SIG-M5 (cell line): ENCODE measurements at places on chromosomes 2 and 18.

DNA sequence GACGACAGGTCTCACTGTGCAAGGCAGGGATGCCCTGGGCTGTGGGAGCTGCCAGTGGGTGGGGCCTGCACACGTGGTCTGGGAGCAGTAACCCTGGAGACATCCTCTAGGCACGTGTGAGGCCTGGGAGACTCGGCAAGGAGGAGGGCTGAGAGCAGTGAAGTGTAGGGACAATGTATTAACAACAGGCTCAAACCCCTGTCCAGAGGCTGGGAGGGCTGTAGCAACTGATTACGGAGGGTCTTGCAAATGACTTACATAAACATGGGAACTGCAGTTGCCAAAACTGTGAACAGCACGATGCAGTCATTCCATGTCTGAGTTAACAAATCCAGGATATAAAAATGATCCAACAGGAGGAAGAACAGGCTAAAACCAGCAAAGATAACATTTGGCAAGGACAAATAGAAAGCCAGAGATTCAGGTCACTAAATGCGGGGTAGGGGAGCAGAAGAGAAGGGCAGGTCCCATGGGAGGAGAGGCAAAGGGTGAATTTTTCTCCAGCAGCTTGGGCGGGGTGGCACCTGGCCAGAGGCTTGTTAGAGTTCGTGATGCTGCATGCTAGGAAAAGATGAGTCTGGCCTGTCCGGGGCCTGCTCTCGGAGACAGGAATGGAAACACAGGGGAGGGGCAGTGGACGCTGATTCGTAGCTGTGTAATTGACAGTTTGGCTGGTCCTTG, 44.9 kb downstream of the CYP27C1 start:
- no peak for DNase-seq

DNA sequence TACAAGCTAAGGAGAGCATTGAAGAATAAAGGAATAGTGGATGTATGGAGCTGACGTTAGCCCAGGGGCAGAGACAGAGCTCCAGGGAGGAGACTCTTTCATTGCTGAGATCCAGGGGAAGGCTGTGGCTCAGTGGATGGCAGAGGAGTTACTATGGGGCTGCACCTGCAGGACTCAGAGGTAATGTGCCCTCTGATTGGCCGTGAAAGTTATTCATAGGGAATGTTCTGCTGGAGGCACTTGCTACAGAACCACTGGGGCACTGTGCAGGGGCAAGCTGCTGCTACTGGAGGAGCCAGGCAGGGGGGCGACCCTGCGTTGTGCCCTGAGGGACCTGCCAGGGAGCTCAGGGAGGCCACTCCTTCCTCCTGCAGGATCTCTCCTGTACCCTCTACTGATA, 199.2 kb downstream of the PTPRM start:
- no peak for DNase-seq

- no peak for DNase-seq
Measured at GRCh38 chr2:121136323-121136722, 148.7 kb downstream of the TFCP2L1 start.

GRCh38 chr2:203566161-203566560, 31.1 kb upstream of the RAPH1 start:
- no peak for DNase-seq

DNA sequence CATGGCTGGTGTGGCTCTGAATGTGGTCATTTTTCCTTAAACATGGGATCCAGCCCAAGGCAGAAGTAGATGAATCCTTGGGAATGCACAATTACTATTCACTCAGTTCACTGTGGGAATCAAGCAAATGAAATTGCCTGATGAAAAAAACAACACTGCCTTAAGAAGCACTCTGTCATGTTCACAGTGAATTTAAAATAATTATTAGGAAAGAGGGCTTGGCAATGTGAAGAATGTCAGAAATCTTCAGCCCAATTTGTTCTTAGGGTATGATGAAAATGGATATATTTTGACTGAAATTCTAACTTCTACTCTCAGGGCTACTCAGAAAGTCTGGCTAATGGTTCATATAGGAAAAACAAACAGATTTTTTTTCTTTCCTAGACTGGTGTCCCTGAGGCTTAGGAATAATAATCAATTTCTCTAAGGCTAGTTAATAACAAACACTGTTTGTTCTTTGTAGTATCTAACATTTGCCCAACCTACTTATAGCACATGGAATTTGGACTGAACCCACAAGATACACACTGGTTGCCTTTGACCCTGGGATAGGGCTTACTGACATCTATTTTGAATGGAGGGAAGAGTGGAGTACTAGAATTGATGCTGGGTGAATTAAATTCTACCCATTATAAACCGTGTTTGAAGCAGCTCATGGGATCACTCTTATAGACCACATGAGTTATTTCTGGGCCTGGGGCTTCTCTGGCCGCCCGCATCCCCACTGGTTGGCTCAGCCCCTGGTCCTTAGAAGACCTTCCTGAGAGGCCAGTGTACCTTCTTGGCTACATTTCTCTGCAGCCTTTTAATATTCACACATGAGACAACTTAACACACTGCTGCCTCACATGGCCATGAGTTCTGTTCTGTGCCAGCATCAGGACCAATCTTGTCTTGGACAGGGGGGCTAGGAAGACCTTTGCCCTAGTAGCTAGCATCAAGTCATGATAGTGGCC, 8.3 kb upstream of the MRPL33 start:
- DNase-seq, result no peak

DNA sequence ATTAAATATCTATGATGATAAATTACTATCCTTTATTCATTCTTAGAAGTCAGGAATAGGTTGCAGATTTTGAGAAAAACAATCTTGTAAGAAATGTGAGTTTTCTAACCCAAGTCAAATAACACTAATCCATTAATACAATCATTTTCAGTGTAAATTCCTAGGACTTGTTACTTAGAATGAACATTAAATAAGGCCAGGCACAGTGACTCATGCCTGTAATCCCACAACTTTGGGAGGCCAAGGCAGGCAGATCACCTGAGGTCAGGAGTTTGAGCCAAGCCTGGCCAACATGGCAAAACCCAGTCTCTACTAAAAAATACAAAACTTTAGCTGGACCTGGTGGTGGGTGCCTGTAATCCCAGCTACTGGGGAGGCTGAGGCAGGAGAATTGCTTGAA, 45.8 kb upstream of the CDKL4 start:
- no peak for DNase-seq

DNA sequence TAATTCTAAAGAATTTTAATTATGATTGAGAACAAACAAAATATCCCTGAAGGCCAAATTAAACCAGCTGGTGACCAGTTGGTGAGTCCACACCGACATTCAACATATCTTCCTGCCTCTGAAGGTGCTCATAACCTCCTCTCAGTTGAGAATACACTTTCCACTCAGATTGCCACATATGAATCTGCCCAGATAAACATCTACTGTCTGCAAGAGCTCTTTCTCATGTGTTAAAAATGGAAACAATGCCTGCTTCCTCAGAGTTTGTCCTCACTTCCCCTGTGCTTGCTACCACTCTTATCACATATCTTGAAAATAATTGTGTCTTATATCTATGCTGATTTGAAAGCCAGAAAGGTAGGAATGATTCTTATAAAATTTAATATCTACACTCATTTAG, 177.7 kb upstream of the GULP1 start:
- DNase-seq, result no peak

DNA sequence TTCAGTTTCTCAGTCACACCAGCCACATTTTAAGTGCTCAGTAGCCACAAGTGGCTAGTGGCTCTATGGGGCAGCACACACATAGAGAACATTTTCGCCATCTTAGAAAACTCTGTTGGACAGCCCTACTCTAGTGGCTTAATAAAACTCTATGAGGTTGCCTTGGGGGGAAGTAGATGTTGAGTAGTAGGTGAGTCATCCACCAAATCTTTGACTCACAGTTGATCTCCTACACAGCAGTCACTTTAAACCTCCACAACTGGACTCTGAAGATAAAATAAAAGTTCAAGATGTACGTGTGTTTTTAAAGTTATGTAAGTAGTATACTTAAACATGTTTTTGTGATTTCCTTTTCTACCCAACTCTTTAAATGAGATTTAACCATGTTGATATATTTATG, 379.0 kb downstream of the SETBP1 start:
- DNase-seq, result peak; percentile 63

- DNase-seq, result no peak
Measured at GRCh38 chr2:2904721-2905350, 472.8 kb downstream of the EIPR1 start.

GRCh38 chr2:143176606-143177005, 47.4 kb downstream of the ARHGAP15 start:
- no peak for DNase-seq

DNA sequence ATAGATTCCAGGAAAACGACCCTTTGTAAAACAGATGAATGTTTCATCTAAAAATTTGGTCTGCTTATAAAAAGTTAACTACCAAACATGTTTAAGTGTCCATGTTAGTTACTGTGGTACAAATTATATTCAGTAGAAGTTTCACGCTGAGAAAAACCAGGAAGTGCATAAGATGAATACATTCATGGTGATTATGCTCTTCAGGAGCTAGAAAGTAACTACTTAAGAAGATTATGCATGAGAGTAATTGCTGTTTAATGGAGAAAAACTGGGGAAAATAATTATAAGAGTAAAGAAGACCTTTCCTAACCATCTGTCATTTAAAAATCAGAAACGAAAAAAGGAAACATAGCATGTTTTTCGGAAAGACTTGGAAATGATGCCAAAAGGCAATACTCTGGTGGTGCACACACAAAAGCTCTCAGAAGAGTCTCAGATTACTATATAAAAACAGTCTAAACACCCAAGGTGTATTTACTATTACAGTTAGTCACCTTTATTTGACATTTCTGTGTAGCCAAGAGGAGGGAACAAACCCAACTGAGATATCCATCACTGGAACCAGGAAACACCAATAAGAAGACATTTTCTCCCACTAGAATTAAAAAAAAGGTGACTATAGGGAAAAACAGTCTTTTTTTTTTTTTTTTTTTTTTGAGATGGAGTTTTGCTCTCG, 38.8 kb upstream of the METTL21A start:
- DNase-seq, result no peak

- no peak for DNase-seq
Measured at GRCh38 chr2:39640107-39640506, 25.6 kb upstream of the TMEM178A start.

DNA sequence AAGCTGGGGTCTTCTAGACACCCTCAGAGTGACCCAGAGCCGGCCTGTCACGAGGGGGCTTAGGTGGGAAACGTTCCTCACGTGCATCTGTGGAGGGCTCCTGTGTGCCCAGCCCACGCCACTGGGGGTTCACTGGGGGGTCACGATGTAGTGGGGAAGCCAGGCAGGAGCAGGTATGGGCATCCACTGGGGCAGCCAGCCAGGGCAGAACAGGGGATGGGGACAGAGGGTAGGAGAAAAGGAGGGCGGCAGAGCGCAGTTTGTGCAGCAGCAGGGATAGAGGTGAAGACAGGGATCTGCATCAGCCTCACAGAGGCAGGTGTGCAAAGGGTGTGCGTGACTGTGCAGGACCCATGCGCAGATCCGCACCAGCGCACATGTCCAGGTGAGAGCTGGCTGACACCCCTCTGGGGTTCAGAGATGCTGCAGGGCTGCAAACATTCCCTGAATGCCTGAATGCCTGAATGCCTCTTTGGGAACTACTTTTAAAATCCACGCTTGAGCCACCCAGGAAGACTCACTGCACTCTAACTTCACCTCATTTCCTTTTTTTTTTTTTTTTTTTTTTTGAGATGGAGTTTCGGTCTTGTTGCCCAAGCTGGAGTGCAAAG, 10.0 kb downstream of the PNKD start:
- no peak for DNase-seq

DNA sequence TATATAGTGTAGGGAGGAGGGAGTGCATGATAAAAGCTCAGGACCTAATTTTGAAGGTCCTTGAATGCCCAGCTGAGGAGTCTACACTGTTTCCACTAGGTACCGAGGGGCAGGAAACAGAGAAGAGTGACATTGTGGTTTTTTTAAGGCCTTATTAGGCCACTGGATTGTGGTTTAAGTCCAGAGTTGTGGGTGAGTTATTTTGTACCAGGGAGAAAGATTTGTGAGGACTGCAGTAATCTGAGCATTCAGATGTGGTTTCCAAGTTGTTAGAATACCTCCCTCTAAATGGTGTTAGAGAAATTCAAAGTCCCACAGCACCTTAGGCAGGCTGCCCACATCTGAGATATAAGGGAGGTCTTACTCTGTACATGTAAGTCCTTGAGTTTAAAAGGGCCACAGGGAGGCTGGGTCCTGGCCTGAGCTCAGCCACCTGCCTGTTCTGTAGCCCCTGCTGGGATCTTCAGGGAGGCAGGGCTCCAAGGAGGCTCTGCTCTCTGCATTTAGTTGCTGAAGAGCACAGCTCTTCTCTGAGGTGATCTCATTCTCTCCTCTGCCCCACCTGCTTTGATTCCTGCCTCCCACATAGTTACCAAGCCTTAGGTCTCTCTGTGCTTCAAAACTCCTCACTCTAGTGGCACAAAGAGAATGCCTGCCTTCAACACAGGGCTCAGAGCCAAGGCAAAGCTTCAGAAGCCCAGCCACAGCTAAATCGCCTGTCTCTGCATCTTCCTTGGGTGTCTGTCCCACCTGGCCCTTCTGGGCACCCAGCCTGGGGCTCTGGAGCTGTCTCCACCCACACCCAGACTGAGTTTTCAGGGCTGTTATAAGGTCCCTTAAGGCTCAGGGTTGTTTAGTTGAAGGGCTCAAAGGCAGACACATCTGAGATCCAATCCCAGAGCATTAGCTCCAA, 88.1 kb downstream of the VSNL1 start:
- DNase-seq, result no peak

- DNase-seq, result no peak
Measured at GRCh38 chr18:79631096-79631507, 48.5 kb upstream of the CTDP1 start.

DNA sequence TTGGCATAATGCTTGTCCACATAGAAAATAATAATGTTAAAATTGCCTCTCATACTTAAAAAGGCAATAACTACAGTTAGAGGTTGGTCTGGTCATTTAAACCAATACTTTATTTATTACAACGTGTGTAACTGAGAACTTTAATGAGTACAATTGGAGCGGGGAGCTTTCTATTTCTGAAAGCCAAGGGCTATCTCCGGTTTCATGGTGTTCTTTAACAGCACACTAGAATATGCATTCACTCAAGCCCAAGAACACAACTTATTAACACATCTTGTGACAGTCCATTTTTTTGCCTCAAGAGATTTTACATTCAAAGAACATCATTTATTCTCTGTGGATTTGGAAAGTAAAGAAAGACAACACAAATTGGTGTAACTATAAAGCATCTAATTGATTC, 131.8 kb downstream of the KCNH7 start:
- DNase-seq, result no peak

DNA sequence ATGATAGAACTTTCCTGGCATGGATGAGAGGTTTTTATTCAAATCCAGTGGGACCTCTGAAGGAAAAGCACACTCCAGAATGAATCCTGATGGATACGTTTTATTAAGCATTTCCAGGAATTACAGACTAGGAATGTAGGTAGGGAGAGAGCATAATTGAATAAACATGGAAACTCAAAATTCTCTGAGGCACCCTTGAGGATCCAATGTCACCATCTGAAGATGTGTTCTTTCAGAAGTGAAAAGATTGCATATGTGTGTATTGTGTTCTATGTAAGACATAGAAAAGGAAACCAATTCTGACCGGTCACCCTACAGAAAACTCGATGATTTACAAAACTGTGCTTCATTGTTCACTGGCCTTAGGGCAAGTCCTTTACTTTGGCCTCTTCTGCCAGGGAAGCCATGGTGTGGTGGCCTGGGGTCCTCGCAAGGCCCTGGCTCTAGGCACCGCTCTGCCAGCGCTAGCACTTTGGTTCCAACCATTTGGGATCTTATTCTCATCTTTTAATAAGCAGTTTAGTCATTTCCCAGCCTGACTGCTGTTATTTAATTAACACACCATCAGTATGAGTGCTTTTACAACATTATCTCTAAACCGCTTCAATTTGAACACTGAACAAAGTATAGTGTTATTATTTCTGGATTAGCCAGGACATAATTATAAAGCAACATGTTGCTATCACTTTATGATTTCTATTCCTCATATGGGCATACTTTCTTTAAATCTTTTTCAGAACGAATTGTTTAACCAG, 4.5 kb upstream of the GKN1 start:
- DNase-seq, result no peak
